ENCODE measurements at places on chromosomes 1 and 21.

DNA sequence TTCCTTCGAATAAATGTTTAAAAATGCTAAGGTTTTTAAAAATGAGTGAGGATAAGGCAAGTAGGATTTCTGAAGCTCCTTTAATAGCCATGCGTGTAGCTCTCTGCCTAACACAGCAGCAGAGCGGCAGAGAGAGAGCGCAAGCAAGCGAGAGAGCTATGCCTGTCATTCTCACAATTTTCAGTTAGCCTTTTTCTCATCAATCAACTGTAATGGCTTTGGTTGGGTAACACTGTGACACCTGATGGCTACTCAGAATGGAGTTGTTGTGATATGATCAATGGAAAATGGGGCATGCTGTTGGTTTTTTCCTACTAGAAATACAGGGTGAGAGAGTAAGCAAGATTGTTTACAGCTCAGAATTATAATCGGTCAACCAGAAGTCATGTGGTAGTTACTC lies 198.4 kb downstream of the RPS6KC1 start:
- no peak for DNase-seq

DNA sequence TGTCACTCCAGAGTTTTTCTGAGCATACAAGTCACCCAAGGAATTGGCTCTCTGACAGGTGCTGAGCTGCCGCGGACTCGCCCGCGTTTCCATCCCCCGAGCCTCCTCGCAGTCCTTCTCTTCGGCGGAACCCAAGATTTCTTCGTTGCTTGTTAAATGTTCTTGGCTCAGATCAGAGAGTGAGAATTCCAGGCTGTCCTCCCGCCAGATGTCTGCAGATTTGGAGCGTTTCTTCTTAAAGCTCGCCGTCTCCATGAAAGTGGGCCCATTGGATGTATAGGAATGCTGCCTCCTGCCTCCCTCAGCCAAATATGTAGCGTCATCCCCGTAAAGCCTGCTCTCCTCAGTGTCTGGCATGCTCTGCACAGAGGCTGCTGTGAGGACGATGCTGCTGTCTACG lies 77.8 kb downstream of the TIAM1 start:
- no peak for DNase-seq

- no peak for DNase-seq
Observed at GRCh38 chr1:244011786-244012185, 39.3 kb upstream of the ZBTB18 start.

DNA sequence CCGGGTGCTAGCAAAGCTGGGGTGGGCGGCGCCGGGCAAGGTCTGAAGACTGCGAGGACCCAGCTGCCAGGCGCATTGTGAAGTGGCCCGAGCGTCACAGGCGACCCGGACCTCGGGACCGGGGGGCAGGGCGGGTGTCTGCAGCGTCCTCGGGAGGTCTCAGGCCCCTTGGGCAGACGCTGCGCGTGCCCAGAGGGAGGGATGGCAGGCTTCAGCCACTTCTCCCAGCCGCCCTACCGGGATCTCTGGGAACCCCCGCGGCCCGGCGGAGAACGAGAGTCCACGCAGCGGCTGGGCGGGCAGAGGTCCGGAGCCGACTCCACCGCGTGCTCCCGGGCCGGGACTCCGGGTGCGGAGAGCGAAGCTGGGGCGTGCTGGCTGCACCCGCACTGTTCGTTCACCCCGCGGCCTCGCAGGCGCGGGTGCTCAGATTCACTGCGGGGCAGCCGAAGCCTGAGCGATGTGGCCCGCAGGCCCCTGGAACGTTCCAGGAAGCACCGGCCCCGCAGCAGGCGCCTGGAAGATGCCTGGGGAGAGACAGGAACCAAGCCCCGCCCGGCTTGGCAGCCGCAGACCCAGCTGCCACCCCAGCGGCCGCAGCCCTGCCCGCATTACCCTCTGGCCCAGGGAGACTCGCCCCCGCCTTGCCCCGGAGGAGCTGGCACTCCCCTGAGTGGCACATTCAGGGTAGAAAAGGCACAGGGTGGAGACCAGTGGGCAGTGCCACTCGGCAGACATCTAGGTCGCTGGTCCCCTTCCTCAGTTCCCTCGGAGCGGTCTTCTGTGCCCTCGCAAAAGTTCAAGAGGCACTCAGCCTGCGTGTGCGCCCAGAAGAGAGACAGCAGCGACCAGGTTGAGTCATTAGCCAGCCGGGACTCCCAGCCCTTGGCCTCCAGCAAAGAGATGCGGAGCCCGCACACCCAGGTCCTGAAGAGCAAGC lies at the start of gene CCDC185:
Gene CCDC185 (plus strand): TSS at position 141 of the 940 bp plus-strand sequence. CDS start 61 bp downstream, at position 202.
- no peak for DNase-seq

- DNase-seq, result no peak
Observed at GRCh38 chr1:82978461-82979324, 1020.2 kb downstream of the TTLL7 start.

GRCh38 chr1:27878039-27878438 lies 5.7 kb downstream of the THEMIS2 start:
- DNase-seq, result no peak

- DNase-seq, result no peak
Observed at GRCh38 chr1:184861755-184862336, 107.2 kb upstream of the EDEM3 start.

DNA sequence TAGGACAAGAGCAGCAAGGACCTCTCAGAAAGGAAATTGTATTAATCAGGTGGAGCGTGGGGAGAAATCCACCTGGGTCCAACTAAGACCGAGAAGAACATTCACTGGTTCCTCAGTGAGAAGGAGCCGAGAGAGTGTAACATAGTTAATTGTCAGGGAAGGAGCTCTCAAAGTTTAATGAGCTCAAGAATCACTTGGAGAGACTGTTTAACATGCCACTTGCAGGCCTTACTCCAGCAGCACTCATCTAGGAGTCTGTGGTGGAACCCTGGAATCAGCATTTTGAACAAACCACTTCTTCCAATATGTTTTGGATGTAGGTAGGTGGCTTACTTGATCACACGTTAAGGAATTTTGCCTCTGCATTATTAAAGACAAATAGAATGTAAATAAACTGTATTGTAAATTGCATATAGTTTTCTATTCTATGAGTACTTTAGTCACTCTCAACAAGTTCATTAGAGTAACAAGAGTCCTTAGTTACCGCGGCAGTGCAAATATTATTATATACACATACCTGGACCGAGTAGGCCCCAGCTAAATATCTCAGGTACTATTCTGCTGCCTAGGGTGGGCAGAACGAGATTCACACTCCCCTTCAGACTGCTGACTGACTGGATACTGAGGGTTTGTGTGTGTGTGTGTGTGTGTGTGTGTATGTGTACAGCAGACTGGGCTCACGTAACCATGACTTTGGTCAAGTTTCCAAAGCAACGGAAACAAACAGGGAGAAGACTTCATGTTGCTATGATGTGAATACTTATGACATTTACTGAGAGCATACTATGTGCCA lies 203.2 kb upstream of the USP24 start:
- no peak for DNase-seq

DNA sequence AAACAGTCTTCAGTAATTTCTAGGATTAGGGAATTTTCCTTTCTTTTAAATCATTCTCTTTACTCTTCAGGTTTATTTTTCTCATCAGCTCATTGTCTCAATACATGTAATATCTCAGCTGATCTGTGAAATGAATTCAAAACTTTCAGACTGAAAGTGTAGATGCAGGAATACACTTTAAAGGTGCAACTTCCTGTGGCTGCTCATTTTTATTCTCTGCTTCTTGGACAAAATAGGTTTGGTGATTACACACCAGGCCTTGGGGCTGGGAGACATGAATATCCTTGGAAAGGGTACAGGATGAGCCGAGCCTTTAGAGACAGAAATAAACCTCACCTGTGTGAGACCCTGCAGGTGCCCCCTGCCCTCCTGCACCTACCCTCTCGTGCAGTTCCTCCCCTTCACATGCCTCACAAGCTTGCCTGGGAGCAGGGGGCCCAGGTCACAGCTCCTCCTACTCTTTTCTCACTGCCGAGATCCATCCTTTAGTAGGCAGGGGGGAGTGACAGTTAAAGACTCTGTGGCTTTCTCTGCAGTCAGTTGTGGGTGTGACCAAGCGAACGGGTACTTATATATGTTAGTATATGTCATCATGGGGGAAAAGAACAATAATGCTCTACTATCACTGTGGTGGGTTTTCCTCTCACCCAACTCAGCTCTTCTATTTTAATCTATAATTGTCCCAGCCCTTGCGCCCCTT lies 23.6 kb downstream of the XCL2 start:
- no peak for DNase-seq

GRCh38 chr1:175540896-175541645 lies 202.3 kb downstream of the TNR start:
- no peak for DNase-seq

DNA sequence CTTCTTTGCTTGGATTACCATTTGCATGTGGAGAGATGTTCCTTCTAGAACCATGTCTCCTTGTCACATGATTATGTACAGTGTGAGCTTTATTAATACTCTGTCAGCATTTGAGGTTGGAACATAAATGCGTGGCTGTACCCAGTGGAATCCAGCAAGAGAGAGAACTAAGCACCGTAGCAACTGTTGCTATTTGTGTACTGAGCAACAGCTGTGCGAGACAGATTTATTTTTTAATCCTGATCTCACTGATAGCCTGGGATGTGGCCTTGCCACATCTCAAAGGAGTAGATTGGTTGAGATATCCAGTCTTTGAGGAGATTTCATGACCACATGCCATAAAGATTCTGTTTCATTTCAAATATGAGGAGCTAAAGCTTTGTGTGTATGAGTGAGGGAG lies 43.4 kb downstream of the KIF1B start:
- DNase-seq, result no peak

- DNase-seq, result no peak
Observed at GRCh38 chr1:41341772-41342562, 19.3 kb upstream of the FOXO6 start.

DNA sequence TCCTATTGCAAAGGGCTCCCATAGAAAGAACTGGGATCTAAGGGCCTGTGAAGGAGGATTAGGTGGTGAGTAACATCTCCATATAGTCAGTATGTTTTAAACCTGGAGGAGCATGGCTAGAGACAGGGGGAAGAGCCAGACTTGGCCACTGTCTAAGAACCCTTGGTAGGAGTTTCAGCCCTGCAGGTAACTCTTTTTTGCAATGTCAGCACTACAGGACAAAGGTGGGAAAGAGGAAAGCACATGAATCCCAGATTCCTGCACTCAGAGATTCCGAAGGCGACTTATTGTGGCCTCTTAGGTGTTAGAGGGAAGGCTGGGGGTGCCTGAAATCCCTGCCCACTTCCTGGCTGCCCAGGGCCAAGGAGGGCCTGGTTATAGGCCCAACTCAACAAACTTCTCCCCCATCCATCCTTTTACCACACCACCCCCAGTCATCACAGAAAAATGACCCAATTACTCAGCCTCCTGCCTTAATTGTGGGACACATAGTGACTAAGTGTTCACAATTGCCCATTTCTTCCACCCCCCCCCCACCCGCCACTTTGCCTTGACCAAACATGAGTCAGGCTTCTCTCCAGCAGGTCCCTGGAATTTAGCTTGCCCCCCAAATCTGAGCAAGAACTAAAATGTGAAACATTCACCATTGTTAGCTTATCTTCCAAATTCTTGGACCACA lies 1.9 kb upstream of the NTNG1 start:
- DNase-seq, result no peak

- no peak for DNase-seq
Observed at GRCh38 chr21:34504595-34504994, 7.4 kb downstream of the KCNE1 start.

DNA sequence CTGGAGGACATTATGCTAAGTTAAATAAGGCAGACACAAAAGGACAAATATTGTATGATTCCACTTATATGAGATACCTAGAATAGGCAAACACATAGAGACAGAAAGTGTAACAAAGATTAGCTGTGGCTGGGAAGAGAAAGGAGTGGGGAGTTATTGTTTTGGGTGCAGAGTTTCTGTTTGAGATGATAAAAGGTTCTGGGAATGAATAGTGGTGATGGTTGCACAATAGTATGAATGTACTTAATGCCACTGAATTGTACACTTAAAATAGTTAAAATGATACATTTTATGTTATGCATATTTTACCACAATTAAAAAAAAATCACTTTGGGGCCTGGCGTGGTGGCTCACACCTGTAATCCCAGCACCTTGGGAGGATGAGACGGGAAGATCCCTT lies 21.2 kb upstream of the ERO1B start:
- DNase-seq, result no peak

DNA sequence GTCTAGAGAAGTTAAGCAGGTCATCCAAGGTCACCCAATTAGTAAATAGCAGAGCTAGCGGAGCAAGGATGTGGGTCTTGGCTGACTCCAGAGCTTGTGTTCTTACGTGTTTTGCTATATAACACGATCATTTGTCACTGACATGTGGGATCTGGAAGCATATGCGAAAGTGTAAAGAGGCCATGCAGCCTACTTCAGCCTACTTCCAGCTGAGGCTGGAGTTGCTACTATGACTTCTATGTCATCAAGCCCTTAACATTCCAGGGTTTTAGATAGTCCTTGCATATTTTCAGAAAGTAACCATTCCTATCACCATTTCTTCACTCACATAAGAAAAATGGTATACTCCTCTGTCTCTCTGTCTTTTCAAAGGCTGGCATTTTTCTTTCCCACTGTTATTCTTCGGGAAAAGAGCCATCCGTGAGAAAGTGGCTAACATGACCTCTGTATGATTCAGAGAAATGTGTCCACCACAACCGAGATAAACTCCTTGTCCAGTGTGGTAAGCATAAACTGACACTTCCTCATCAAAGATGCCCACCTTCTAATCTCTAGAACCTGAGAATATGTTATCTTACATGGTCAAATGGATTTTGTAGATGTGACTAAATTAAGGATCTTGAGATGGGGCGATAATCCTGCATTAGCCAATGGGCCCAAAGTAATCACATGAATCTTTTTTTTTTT lies 24.0 kb upstream of the ABL2 start:
- no peak for DNase-seq

GRCh38 chr1:155834296-155834926 lies 22.6 kb downstream of the GON4L start:
- no peak for DNase-seq

- DNase-seq, result no peak
Observed at GRCh38 chr21:44670642-44671432, 4.1 kb upstream of the KRTAP12-2 start.

GRCh38 chr1:3606779-3607702 lies 4.3 kb downstream of the MEGF6 start:
- no peak for DNase-seq

DNA sequence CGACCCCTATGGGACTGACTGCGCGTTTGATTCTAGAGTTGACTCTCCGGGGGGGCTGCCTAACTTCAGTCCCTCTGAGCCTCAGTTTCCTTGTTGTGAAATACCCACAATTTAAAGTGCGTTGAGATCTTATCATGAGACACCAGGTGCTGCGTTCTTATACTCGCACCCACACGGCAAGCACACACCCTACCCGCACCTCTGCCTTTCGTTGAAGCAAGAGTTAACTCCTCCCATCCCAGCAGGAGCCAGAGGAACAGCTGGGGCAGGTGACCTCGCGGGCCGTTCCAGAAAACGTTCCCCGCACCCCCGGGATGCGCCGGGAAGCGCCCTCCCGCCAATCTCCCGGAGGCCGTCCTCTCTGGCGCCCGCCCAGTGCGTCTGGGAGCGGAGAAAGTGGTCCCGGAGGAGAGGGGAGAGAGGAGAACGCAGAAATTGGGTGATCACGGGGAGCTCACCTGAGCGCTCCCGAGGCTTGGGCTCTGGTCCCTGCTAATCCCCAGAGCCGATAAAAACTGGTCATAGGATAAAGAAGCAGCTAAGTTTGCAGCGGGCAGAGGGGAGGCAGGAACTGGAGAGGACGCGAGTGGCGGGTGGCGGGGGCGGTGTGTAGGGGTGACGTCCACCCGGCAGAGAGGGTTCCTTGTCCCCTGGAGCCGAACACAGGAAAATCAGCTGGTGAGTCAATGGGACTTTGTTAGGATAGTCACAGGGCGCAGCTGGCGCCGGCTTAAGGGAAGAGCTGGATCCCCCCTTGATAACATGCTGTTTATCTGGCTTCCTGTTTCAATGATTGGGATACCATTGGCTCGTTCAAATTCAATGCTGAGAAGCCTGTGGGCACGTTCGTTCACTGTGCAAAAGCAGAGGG lies 869 bp downstream of the NAV1 start:
- no peak for DNase-seq

- no peak for DNase-seq
Observed at GRCh38 chr1:214446772-214447556, 104.4 kb downstream of the PTPN14 start.

Measured in stimulated activated naive CD4-positive, alpha-beta T cell (primary cell).